NCI-H1436 treated with DMSO at 0.1 percent for 48 hours (cell line): ENCODE measurements at places on chromosomes 2 and 18.

DNA sequence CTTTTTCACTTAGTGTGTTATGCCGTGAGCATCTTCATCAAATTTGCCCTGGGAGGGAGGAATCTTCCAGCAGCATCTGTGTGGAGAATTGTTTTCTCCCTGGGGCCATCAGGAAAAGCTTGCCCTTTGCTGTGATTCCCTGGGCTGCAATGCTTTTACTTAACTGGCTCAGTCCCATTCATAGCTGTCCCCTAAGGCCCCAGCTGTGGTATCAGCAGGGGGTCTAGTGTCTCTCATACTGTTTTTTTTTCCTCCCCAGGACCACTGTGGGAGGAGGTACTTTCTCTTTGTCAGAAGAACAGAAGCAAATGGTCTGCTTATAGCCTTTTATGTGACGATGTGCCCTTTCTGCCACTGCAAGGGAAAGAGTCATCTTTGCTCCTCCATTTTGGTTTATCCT is 176.8 kb upstream of the CELF4 start:
- no peak for DNase-seq

DNA sequence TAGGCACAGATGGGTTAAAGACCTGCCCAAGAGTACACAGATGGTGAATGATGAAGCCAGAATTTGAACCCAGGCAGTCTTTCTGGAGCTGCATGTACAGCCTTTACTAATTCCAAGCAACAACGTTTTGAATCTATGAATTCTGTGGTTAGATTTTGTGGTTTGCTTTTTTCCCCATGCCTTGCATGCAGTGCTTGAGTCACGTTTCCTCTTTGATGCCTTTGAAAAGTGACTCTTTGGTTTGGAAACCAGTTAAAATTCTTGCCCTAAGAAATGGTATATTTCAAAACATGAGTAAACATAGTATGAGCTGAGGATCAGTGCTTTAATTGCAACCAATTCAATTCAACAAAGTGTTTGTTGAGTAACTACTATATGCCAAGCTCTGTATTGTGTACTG is 48.2 kb upstream of the PPM1B start:
- no peak for DNase-seq

- DNase-seq, result no peak
Measured at GRCh38 chr2:905833-906140, 44.9 kb upstream of the SNTG2 start.

DNA sequence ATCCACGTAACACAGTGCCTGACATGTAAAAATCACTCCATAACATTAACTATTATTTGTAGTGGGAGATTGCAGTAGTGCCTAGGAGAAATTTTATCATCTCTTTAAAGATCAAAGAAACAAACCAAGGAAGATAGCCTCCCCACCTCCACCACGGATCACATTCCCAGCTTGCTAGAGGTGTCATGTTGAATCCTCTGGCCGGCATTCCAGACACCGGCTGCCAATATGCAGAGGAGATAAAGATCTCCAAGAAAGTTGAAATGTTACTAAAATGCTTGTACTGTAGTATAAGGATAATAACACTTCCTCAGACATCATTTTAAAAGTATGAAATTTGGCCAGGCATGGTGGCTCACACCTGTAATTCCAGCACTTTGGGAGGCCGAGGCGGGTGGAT is 6.1 kb upstream of the ATG16L1 start:
- no peak for DNase-seq

- DNase-seq, result no peak
Measured at GRCh38 chr2:120818441-120818920, 82.8 kb downstream of the GLI2 start.

DNA sequence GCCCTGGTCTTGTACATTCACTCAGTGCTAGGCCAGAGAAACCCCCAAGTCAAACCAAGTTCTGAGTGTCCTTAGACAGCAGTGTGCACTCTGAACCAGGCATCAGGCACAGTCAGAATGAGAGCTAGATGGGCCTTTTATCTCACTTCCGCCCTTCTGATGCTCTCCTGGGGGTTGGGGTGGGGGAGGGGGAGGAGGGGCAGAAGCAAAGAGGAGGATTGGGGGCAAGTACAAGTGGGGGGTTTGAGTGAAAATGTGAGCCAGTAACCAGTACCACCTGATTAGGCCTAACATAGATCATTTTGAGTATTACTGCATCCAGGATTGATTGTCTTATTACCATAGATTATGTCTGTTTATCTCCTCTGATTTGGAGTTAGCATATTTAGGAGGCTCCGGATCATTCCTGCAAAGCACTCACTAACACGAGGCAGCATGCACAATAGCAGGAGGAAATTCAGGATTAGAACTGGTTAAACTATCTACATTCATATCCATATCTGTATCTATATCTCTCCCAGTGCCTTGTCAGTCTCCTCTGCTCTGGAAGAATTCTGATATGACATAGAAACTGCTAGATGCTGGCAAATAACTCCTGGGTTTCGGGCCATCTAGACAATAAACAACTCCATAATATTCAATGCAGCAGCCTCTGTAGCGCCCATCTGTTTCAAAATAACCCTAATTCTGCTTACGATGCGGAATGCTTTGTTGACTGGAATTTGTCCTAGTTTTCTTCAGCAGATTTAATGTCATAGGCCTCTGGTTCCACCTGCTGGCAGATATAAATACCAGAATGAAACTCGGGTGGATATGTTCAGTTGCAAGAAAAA is 149.1 kb downstream of the RHBDD1 start:
- peak; percentile 18 for DNase-seq

GRCh38 chr2:48183276-48183675 is 277.0 kb upstream of the FBXO11 start:
- DNase-seq, result no peak

DNA sequence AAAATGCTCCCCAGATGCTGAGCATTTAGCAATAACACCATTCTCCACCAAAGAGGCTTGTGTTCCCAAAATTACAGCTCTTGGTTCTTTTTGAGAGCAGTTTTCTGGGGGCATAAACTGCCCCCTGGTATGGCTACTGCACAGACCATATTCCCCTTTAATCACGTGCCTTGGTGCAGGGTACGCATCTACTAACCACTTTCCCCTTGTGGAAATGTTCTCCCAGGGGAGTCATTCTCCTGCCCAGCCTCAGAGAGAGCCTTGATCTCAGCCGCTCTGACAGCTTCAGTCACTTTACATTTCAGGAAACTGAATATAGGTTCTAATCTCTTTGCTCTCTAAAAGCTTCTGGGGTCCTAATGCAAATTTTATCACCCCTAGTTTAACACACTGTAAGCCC is 44.7 kb upstream of the EML6 start:
- DNase-seq, result no peak

DNA sequence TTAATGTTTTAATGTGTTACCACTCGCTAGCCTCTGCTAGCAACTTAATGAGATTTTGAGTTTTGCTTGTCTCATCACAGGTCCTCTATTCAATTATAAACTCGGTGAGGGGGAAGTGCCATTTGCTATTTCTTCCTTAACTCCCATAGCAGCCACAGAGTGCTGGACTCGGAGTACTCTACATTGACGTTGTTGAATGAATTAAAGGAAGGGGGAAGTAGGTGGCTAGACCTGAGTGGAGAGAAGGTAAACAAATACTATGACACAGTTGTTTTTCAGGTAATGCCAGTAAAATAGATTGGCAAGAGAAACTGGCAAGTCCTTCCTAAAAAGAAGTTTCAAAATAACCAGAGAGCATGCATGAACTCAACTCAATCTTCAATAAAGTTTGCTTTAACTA is 339.3 kb downstream of the HRH4 start:
- no peak for DNase-seq

- DNase-seq, result no peak
Measured at GRCh38 chr18:31161757-31162418, 768 bp downstream of the DSC1 start.

- DNase-seq, result no peak
Measured at GRCh38 chr2:188196343-188197008, 95.2 kb upstream of the GULP1 start.

DNA sequence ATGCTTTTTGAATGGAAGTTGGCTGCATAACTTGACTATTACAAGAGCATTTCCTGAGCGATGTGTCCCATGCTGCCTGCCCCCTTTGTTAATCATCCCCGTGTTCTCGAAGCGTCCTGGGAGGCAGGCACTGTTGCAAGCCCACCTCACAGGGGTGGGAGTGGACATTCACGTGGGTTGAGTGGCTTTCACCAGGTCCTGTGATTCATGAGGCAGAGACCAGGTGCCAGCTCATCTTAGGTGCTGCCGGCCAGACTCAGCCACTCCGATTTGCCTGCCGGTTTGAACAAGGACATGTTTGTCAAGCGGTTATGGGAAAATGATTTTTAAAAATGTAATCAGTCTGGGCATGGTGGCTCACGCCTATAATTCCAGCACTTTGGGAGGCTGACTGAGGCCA is 112.5 kb downstream of the ZNF532 start:
- DNase-seq, result no peak

GRCh38 chr18:2776601-2777000 is 70.2 kb upstream of the EMILIN2 start:
- DNase-seq, result no peak

DNA sequence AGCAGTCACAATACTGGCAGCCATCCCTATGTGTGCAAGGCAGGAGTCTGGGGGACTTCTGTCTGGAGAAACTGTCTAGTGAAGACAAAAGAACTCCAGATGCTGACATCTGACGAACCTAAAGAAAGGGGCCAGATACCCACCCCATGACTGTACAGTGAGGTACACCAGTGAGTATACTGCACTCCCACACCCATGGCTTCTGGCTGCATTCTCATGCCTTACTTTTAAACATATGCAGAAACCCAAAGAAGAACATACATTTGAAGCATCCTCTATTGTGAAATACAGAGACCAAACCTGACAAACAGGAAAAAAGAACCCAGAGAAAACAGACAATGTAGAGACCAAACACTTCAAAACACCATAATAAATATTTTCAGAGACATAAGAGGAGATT is 102.2 kb downstream of the ACTR3 start:
- DNase-seq, result no peak

- no peak for DNase-seq
Measured at GRCh38 chr2:105935063-105935462, 190.4 kb downstream of the NCK2 start.
